ENCODE measurements at places on chromosomes 2 and 18.

DNA sequence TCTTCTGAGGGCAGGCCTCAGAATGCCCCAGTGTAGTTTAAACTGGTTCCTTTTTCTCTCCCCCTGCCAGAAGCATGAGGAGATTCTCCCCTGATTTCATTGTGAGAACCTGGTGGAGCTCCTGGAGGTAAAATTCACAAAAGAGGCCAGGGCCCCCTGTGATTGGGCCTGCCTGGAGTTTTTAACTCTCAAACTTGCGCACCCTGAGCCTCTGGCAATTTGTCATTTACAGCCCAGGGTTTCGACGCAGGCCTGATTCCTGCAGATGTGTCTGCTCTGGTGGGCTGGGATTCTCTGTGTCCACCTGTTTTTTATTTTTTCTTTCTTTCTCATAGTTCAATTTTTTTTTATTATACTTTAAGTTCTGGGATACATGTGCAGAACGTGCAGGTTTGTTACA, 157.9 kb downstream of the ASB1 start:
- no peak for DNase-seq

- no peak for DNase-seq
These were observed 106.0 kb upstream of the PKDCC start for GRCh38 chr2:41941831-41942230.

GRCh38 chr2:27956888-27957287, 66.4 kb downstream of the BABAM2 start:
- DNase-seq, result no peak

GRCh38 chr18:30175061-30175574, 867.4 kb downstream of the DSC3 start:
- no peak for DNase-seq

DNA sequence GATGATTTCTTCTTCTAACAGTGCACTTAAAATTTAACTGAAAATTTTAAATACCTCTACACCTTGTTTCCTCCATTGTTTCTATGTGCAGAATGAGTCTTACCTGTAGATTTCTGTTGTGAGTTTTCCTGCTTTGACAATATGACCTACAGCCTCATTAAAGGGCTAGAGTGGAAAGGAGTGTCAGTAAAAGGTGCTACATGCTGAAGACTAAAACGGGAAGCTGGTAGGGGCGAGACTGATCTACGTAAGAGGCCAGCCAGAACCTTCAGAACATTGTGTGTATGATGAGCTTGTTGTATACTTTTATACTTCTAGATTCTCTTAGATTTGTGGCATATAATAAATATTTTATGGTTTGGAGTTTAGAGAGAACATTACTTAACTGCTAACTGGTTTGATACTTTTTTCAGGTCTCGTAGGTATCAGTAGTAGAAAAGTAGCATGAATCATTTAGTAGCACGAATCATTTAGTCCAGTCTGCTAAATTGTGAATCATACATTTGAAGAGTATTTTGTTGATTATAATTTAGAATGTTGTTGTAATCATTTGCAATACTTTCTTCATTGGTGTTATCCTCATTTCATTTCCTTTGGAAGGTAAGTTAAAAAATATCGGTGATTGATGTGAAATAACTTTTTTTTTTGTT, 14.3 kb downstream of the INSIG2 start:
- DNase-seq, result no peak

DNA sequence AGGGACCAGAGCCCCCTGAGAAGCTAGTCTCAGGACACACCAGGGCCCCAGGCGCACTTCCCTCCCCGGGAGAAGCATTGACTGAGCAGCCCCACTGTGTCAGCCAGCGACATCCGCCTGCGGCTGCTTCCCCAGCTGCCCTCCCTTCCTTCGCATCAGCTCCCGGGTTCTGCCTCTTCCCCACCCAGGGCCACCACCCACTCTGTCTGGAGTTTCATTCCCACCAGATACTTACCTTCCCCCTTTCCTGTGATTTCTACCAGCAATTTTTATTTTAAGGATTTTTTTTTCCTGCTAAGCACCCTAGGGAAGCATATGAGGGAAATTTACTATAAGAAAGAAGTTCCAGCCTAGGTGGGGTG, 99.2 kb downstream of the SMAD7 start:
- DNase-seq, result no peak

GRCh38 chr18:36352384-36352783, 54.9 kb downstream of the FHOD3 start:
- DNase-seq, result no peak

DNA sequence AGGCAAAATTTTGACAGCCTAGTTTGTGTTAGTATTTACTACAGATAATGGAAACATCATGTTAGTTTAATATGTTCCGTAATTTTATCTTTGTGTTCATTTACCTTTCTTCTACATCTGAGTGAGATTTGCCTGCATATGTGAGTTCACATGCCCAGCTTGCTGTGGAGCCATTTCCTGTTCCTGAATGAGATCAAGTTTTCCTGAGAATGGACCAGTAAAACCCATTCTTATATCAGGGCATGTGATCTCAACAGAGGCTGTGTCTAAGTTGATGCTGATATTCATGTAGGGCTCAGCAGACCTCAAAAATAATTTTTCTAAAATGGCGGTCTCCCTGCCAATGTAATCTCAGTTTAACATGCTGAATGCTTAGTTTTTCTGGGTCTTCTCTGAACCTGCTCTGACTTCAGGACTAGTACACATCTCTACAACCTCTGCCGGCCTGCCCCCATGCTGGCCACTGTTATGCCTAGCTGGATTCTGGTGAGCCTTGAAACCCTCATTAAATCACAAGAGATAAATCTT, 1.0 kb downstream of the IL1A start:
- DNase-seq, result no peak

- DNase-seq, result no peak
These were observed 32.0 kb upstream of the B4GALT6 start for GRCh38 chr18:31716362-31716761.

DNA sequence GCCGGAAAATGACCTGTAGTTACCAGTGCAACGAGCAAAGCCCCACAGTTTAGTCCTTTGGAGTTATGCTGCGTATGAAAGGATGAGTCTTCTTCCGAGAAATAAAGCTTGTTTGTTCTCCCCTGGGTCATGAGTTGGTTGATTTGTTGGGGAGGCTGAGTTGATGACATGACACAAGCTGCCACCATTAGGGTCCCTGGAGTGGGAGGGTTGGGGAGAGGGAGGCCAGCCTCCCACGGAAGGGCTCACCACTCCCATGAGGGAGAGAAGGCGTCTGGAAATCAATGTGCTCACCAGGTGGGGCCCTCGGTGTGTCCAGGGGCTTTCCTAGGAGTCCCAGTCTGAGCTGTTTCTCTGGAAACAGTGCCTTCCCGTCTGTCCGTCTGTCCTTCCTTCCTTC, 7.4 kb upstream of the DGKD start:
- no peak for DNase-seq

DNA sequence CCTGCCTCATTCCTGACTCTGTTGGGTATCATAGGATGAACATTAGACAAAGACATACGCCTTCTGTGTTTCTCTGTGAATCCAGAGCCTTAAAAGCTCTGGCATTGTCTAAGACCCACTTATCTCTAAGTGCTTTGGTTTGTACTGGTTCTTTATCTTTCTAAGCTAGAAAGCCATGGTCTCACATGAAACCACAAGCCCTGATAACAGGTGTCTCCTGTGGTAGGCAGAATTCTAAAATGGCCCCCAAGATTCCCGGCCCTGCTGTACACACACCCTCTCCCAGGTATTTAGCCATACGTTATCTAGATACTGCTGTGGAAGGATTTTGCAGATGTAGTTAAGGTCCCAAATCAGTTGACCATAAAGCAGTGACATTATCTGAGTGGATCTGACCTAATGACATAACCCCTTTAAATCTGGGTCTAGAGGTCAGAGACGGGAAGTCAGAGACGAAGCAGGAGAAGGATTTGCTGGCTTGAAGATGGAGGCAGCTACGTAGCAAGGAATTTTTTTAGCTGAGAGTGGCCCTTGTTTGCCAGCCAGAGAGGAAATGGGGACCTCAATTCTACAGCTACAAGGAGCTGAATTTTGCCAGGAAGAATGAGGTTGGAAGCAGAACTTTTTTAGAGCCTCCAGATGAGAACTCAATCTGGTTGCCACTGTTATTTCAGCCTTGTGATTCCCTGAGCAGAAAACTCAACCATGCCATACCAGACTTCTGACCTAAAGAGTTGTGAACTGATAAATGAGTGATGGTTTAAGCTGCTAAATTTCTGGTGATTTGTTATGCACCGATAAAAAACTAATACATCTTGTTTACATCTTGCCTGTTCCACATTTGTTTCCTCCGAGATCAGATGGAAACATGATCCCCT, 186.7 kb downstream of the CAMKMT start:
- no peak for DNase-seq

GRCh38 chr18:23888881-23889280, 125.7 kb upstream of the TTC39C start:
- no peak for DNase-seq

- DNase-seq, result no peak
These were observed 23.4 kb downstream of the FBLN7 start for GRCh38 chr2:112161431-112162145.

GRCh38 chr2:39468579-39469451, 31.7 kb upstream of the MAP4K3 start:
- no peak for DNase-seq

DNA sequence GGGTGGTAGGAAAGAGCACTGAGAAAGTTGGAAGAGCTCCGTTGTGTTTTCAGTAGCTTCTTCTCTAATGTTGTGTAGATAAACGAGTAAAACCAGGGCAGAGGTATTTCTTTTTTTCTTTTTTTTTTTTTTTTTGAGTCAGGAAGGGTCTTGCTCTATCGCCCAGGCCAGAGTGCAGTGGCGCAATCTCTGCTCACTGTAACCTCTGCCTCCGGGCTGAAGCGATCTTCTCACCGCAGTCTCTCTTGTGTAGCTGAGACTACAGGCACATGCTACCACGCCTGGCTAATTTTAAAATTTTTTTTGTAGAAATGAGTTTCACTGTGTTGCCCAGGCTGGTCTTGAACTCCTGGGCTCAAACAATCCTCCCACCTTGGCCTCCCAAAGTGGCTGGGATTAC, 6.6 kb downstream of the GRHL1 start:
- DNase-seq, result no peak

GRCh38 chr18:7723558-7723957, 156.4 kb downstream of the PTPRM start:
- no peak for DNase-seq

GRCh38 chr2:196702641-196703040, 63.1 kb downstream of the CCDC150 start:
- no peak for DNase-seq

DNA sequence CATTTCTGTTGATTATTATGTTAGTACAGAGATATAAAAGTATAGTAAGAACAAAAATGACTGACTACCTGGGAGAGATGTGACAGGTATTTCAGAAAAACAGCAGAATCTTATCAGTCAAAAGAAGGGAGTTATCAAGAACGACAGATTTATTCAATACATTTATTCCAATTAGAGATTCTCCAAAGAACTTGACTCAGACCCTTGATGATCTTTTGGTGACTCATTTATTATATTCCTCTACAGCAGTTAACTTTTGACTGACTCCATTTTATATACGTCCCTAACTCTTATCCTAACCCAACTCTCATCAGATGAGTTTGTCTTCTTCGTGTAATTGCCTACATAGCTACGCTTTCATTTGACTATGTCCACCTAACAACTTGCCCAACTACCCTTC, 91.1 kb downstream of the C2orf74 start:
- DNase-seq, result no peak

- DNase-seq, result no peak
These were observed 596.6 kb downstream of the PLCL1 start for GRCh38 chr2:198400999-198401398.

DNA sequence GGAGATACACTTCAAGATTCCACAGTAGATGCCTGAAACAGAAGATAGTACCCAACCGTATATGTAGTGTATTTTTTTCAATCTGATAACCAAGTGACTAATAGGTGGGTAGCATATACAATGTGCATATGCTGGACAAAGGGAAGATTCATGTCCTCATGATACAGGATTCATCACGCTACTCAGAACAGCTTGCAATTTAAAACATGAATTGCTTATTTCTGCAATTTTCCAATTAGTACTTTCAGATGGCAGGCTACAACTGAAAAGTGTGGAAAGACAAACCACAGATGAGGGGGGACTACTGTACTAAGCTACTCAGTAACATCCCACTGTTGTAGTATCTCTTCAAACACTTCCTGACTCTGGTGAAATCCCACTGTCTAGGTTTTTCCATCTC, 3.7 kb downstream of the IER3IP1 start:
- DNase-seq, result no peak

- no peak for DNase-seq
These were observed 4.1 kb upstream of the SATB2 start for GRCh38 chr2:199461711-199462346.

DNA sequence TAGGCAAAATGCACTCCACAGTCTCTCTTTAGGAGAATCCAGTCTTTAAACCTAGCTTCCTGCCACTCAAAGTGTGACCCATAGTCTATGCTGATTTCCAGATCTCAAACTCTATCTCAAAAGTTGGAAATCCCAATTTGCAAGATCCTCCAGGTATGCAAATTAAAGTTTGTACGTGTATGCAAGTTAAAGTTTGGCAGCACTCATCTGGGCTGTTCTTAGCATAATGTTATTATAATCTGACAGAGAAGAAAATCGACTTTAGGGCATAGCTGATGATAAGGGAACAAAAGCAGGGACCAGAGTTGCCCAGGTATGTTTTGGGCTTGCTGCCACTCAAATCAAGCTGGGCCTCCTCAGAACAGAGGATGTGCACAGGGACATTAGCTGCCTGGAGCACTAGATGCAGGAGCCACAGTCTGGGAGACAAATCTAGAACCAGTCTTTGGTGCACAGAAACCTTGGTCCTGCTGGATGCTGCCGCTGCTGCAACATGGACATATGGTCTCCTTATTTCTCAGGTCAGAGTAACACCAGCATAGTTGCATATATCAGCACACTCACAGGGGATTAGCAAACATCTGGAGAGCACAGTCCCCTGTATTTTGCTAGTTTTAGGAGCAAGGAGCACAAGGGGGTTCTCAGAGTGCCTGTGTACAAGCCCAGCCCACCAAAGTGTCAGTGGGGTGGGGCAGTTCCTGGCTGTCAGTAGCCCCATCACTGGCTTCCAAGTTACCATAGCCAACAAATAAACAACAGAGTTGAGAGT, 242.6 kb downstream of the TTC32 start:
- DNase-seq, result no peak

DNA sequence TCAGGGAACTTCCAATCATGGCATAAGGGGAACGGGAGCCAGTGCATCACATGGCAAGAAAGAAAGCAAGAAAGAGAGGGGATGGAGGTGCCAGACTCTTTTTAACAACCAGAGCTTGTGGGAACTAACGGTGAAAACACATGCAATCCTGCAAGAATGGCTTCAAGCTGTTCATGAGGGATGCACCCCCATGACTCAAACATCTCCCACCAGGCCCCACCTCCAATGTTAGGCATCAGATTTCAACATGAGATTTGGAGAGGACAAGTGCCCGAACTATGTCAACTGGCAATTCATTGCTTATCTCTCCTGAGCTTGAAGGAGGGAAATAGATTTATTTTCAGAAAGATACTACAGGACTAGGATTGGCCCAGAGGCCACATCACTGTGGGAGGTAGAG, 270.0 kb downstream of the SLC4A3 start:
- no peak for DNase-seq

Data from activated CD4-positive, alpha-beta T cell treated with anti-CD3 and anti-CD28 coated beads, Interleukin-2, amount 10 ng/mL, durations not matched to agents 24 days and 14 days (primary cell).